ENCODE measurements at places on chromosomes 2 and 18.

DNA sequence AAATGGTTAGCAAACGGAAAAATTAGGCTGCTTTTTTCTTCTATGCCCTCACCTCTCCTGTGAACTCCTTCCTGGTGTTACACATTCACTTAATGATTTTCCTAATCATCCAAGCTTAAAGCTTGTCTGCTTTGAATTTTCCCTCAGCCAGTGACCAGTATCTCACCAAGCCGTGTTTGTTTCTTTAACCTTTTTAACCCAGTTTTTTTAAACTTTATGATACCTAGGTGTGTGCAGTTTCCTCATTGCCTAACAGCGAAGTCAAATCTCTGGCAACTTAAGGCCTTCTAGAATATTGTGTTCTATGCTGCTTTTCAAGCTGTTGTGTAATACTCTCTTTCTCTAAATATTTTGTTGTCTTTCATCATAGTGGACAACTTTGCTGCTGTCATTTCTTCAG, 113.0 kb downstream of the PIK3C3 start:
- DNase-seq: no peak
- no peaks in the 10 kb centered on the region for H3K27me3 ChIP-seq
- H3K27ac ChIP-seq: no peak overlapping the region
- H3K4me3 ChIP-seq: no peak overlapping the region

DNA sequence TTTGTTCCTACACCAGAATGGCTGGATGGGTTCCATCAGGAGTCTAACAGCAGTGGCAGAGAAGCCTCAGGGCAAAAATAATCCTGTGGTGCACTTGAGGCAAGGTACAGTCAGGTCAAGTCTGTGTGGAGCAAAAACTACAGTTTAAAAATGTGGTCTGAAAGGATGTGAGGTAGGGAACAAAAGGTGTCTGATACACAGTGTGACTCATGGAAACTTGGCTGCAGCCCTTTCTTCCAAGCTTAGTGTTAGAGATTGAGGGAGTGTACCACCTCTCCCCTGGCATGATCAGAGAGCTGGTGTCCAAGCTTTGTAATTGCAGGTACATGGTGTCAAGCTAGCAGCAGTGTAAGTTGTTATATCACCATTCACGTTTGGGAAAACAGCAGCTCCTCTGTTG, 8.9 kb downstream of the ANKAR start:
- no peak for DNase-seq
- H3K36me3 ChIP-seq: no peaks in the 10 kb centered on the region
- H3K27me3 ChIP-seq: no peaks in the 10 kb centered on the region
- no peak overlapping the region for H3K27ac ChIP-seq

- no peaks in the 10 kb centered on the region for H3K4me1 ChIP-seq
- DNase-seq: peak; percentile 41
- no peaks in the 10 kb centered on the region for H3K27me3 ChIP-seq
Measured at GRCh38 chr2:85804583-85804982, 50.8 kb downstream of the ATOH8 start.

- peak; percentile 40 for DNase-seq
- H3K27me3 ChIP-seq: no peaks in the 10 kb centered on the region
- H3K4me3 ChIP-seq: no peak overlapping the region
- no peaks in the 10 kb centered on the region for H3K4me1 ChIP-seq
Measured at GRCh38 chr2:29295845-29296244, 180.6 kb downstream of the CLIP4 start.

DNA sequence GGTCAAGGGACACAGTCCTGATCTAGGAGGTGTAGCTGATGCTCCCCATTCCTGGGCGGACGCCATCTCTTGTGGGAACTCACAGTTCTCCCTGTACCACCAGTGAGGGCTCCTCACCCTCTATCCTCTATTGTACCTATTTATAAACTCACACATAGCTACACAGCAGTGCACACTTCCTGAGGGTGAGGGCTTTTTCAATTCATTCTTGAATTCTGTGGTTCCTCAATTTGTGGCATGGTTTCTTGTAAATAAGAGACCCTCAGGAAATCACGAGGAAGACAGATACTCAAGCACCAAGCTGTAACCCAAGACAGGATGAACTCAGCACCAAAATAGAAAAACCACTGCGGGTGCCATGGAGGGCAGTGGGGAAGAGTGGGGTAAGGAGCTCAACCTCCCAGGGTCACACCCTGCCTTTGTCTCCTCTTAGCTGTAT, 245.9 kb upstream of the PXDN start:
- H3K27ac ChIP-seq: no peak overlapping the region
- no peaks in the 10 kb centered on the region for H3K4me1 ChIP-seq
- no peaks in the 10 kb centered on the region for H3K36me3 ChIP-seq

DNA sequence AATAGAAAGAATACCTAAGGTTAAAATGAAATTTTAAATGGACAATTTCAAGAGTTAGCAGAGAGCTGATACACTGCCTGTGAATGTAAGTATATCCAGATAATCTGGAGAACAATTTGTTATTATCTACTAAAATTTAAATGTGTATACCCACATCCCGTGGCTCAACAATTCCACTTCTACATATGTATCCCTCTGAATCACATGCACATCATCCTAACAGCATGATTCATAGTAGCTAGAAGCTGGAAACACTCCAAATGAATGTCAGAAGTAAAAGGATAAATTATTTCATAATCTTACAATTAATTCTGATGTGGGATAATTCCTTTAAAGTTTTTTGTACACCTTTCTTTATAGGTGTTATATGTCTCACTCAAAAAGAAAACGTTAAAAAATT, 87.9 kb downstream of the CNTNAP5 start:
- H3K4me3 ChIP-seq: no peak overlapping the region
- H3K36me3 ChIP-seq: no peaks in the 10 kb centered on the region

- H3K36me3 ChIP-seq: no peaks in the 10 kb centered on the region
- H3K27me3 ChIP-seq: no peaks in the 10 kb centered on the region
- no peaks in the 10 kb centered on the region for H3K4me1 ChIP-seq
- H3K27ac ChIP-seq: no peak overlapping the region
Measured at GRCh38 chr2:7925506-7925905, 756.4 kb upstream of the ID2 start.

DNA sequence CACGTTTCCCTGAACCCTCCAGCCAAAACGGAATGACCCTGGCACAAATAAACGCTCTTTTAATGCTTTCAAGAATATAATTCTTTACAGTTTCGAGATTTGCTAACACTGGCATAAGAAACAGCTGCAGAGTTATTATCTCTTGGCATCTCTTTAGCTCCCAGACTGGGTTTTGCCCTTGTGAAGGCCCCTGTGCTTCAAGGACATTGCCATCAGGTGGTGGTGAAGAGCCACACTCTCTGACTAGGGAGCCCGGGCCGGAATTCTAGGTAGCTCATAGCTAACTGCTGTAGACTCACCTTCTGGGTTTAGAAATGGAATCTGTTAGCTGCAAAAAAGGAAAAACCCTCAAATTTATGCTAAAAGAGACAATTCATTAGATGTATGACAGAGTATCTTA, 13.3 kb upstream of the GALNT14 start:
- DNase-seq: peak; percentile 67
- no peaks in the 10 kb centered on the region for H3K4me1 ChIP-seq
- no peaks in the 10 kb centered on the region for H3K27me3 ChIP-seq
- H3K36me3 ChIP-seq: no peaks in the 10 kb centered on the region
- no peak overlapping the region for H3K4me3 ChIP-seq

- H3K36me3 ChIP-seq: no peaks in the 10 kb centered on the region
- no peak overlapping the region for H3K27ac ChIP-seq
- no peak overlapping the region for H3K4me3 ChIP-seq
- no peaks in the 10 kb centered on the region for H3K27me3 ChIP-seq
- DNase-seq: no peak
Measured at GRCh38 chr2:57882895-57883515, 163.6 kb upstream of the VRK2 start.

DNA sequence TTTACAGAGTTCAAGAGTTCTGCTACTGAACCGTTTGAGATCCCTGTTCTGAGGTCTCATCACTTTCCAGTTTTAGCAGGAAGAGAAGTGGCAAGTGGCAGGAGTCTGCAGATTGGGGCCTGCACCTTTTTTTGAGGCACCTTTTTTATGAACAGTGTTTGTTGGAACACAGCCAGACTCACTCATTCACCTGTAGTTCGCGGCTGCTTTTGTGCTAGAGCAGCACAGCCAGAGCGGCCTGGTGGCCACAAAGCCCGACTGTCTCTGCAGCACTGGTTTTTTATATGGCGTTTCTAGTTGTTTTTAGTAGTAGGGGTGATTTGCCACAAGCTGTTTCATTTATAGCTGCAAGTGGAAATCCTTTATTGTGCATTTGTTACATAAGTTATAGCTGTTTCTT, 8.6 kb downstream of the ACP1 start:
- H3K4me3 ChIP-seq: no peak overlapping the region
- H3K36me3 ChIP-seq: peaks cover 6% of the 10 kb centered on the region
- DNase-seq: no peak

DNA sequence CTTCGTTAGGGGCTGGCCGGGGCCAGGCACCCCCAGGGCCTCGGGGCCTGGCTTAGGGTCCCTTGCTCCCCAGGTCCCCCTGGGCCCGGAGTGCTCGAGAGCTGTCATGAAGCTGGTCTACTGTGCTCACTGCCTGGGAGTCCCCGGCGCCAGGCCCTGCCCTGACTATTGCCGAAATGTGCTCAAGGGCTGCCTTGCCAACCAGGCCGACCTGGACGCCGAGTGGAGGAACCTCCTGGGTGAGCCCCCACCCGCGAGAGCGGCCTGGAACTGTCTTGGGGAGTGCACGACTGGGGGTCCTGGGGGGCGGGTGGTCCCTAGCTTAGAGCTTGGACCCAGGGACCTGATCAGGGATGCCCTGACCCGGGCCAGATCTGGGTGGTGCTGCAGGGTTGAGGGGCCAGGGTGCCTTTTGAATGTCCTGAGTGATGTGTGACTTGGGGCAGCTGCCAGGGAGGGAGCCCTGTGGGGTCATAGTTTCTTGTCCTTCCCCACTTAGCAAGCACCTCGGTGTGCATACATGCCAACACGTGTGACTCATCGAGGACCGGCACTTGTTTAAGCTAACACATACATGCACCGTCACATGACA, 27.9 kb downstream of the GPC1 start:
- DNase-seq: no peak
- peaks cover under 1% of the 10 kb centered on the region for H3K4me1 ChIP-seq
- H3K36me3 ChIP-seq: no peaks in the 10 kb centered on the region
- H3K27ac ChIP-seq: no peak overlapping the region
- no peak overlapping the region for H3K4me3 ChIP-seq

- H3K36me3 ChIP-seq: no peaks in the 10 kb centered on the region
- peak overlapping the region; percentile 58 for H3K27ac ChIP-seq
- H3K4me3 ChIP-seq: no peak overlapping the region
- H3K27me3 ChIP-seq: no peaks in the 10 kb centered on the region
- H3K4me1 ChIP-seq: peaks cover 18% of the 10 kb centered on the region
- DNase-seq: peak; percentile 56
Measured at GRCh38 chr2:234994438-234995321, 42.9 kb downstream of the SH3BP4 start.

- no peak for DNase-seq
- no peak overlapping the region for H3K27ac ChIP-seq
- no peaks in the 10 kb centered on the region for H3K36me3 ChIP-seq
- H3K4me3 ChIP-seq: no peak overlapping the region
- H3K4me1 ChIP-seq: no peaks in the 10 kb centered on the region
Measured at GRCh38 chr18:36046898-36047297, 20.5 kb downstream of the RPRD1A start.

- H3K27ac ChIP-seq: no peak overlapping the region
- no peak overlapping the region for H3K4me3 ChIP-seq
- H3K4me1 ChIP-seq: peaks cover 9% of the 10 kb centered on the region
- DNase-seq: no peak
Measured at GRCh38 chr2:20037660-20038059, 13.8 kb downstream of the LAPTM4A start.

DNA sequence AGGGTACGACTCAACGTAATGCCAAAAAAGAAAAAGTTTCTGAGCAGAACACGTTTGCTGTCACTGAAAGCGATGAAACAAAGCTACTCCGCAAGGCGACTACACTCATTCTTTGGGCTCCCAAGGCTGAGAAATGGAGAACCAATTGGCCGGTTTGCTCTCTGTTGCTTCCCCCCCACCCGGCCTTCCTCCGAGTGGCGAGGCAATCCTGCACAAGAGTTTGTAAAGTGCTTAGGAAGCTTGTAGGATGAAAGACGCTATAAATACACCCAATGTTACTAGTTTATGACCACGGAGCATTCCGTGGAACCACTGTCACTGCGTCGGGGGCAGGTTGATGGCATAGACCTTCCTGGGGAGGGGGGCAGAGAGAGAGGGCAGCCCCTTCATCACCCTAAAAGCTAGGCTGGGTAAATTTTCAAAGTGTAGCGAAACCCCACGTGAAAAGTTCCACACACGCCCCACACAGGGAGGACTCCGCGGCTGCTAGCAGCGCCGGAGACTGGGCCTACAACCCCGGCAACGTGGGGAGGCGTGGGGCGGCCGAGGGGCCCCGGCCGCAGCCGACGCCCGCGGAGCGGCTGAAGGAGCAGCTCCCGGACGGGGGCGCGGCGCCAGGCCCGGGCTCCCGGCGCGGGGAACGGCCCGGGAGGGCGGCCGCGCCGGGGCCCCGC, 915 bp downstream of the CUL3 start:
- no peaks in the 10 kb centered on the region for H3K4me1 ChIP-seq
- no peaks in the 10 kb centered on the region for H3K27me3 ChIP-seq
- no peaks in the 10 kb centered on the region for H3K36me3 ChIP-seq

DNA sequence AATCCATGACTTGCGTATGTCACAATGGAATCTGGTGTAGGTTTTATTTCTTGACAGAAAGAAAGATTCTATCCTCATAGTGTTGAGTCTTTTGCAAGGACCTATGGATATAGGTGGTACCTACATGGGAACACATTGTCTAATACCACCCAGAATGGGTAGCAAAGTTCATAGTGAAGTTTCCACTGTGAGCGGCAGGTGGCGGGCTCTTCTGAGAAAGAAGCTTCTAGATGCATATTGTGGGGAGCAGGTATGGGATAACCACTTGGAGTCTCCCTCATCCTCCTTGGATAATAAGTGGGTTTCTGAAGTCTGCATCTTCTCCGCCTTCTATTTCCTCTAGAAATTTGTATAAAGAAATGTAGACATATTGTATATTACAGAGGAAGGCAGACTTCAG, 44.9 kb downstream of the LINC00305 start:
- no peaks in the 10 kb centered on the region for H3K4me1 ChIP-seq
- no peak overlapping the region for H3K4me3 ChIP-seq
- DNase-seq: peak; percentile 51
- H3K36me3 ChIP-seq: no peaks in the 10 kb centered on the region
- no peaks in the 10 kb centered on the region for H3K27me3 ChIP-seq

- no peaks in the 10 kb centered on the region for H3K27me3 ChIP-seq
- H3K4me1 ChIP-seq: peaks cover 4% of the 10 kb centered on the region
Measured at GRCh38 chr2:28390746-28391563, 1.7 kb upstream of the FOSL2 start.
